ENCODE measurements at places on chromosomes 12 and 14.

DNA sequence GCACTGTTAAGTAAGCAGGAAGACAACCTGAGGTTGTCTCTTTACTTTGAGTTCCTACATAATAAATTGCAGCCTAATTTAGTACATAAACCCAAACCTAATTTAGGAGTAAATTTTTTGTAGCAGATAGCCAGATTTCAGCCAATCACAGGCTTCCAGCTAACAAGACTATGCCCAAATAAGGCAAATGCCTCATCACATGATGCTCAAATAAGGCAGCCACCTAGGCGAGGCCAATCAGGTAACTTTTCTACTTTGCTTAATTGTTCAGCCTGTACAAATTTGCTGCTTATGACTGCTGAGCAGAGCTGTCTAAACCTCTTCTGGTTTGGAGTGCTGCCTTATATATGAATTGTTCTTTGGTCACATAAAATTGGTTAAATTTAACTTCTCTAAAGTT lies 1118.7 kb upstream of the TMEM132C start:
- DNase-seq = no peak

DNA sequence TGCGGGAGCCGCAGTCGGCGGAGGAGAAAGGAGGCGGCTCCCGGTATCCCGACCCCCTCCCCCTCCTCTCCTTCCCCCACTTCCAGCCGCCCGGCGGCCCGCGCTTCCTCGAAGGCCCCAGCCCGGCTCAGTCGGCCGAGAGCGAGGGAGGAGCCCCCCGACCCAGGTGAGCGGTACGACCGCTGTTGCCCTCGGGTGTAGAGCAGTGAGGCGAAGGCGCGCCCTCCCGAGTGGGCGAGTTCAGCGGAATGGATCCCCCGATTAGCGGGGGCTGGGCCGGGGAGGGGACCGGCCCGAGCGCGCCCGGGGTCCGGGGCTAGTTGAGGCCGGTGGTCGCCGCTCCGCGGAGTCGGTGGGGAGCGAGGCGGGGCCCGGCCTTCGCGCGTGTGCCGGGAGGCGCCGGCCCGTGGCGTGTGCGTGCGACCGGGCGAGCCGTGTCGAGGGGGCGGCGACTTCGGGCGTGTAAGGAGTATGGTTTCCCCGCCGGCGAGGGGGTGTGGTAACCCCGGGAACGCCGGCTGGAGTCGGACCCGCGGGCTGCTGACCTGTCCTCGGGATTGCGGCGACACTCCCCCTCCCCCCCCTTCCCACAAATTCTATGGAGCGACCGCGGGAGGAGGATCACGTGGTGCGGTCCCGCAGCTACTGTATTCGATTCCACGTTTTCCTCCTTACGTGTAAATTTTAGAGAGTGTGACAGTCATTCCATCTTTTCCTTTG lies 501 bp downstream of the RIMKLB start:
- peak; percentile 72 for DNase-seq

DNA sequence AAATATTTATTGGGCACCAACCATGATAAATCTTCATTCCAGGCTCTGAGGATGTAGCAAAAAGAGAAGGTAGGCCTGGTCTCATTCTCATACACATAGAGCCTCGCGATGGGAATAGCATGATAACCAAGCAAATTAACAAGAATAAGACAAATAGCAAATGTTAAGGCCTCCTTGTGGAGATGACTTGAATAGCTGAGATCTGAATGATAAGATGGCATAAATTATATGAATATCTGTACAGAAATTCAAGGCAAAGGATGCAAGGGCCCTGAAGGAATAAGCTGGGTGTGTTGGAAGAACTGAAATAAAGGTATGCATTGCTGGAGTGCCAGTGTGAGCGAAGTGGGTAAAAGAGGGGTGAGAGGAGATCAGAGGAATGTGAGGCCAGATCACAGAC lies 114.8 kb downstream of the ALX1 start:
- DNase-seq = no peak

DNA sequence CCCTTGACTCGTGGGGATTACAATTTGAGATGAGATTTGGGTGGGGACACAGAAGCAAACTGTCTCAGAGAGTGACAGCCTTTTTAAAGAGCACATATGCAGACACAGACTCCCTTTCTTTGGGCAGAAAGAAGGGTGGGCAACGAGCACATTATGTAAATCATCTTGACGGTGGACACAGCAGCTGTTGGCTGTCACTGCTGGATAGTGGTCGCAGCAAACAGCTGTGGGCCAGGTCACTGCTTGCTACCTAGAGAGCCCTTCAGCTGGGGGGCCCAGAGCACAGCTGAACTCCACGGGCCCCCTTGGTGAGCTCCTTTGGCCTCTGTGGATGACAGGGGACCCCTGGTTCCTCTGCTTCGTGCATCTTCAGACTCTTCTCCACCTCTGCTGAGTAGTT lies 23.1 kb downstream of the PPP2R5C start:
- no peak for DNase-seq

- no peak for DNase-seq
Measured at GRCh38 chr12:53618275-53618674, 7.9 kb downstream of the ATF7 start.

DNA sequence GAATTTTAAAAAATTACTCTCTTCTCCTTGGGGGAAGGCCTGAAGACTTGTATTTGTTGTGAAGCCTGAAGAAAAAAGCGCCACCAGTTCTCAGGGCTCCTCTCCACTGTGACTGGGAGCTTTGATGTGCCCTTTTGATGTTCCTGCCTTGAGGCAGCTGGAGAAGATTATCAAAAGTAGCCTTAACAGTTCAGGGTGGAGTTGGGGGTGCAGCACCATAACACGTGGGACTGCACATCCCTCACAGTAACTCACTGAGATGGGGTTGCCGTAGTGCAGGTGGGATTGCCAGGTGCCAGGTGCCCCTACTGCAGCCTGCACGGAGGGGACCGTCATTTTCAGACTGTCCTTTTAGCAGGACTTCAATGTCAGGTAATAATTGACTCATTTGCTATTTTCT lies 474.1 kb downstream of the ETNK1 start:
- no peak for DNase-seq

GRCh38 chr14:74577948-74578275 lies 34.1 kb downstream of the LTBP2 start:
- no peak for DNase-seq

- no peak for DNase-seq
Measured at GRCh38 chr12:132280406-132280805, 49.0 kb downstream of the GALNT9 start.

DNA sequence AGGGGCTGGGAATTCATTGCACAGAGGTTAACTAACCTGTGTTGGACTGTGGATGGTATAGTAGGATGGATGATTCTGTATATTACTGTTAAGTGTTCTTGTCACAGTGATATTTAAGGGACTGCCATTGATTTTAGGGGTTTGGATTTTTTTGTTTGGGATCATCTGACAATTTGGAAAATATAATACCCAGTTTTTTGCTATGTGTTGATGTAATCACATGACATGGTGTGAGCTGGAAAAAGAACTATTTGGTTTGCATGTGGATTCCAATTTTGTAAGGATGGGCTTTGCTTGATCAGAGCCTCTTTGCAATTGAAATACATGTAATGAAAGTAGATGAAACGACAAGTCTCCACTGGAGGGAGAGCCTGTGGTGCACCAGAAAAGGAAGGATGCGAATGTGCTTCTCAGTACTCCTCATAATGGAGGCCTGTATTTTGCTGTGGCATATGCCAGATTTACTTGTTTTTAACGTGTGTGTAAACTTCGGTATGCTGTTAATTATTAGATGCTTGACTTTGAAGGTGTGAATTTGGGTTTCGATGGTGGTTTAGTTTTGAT lies 2.7 kb downstream of the DYRK2 start:
- DNase-seq = peak; percentile 54

GRCh38 chr12:13106666-13107065 lies 3.2 kb upstream of the GSG1 start:
- DNase-seq = no peak

DNA sequence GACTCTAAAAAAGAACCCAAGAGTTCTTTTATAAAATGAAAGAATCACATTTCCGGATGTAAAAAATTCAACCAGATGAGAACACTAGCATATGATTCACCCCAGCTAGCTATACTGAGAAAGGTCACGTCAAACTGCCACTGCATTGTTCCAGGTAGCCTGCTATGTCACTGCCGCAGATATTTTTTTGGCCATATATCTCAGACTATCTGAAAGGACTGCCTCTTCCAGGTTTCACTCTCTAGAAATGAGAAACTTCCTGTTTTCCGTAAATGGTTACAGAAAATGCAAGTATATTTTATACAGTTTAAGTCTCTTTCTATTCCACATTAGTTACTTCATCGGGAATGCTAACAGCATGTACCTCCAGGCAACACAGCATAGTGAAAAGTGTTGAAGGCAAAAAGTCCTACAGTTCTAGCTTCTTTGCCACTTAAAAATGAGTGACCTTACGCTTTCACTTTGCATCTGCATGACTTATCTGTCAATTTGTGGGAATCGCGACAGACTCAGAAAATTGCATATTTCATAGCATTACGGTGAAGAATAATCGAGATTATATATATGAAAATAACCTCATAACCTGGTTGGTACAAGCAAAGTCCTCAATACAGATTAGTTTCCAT lies 105.2 kb downstream of the MED13L start:
- no peak for DNase-seq

DNA sequence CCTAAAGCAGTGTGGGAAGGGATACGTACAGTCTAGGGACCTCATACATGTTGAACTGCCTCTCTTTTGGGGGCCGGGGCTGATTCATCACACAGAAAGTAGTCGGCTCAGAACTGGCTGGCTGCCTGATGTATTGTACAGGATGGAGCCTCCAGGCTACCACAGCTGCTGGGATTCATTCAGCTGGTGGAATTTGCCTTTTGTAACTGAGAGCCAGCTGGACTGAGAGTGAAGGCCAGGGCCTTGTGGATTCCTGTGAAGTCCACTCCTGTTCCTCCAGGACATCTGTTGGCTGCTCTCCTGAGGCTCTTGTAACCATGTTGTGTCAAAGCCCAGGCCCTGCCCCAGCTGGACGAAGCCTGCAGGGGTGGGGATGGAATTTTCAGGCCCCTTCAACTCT lies 116.3 kb upstream of the PRICKLE1 start:
- DNase-seq = no peak

- peak; percentile 58 for DNase-seq
Measured at GRCh38 chr14:103629503-103630121, 601 bp downstream of the KLC1 start.

DNA sequence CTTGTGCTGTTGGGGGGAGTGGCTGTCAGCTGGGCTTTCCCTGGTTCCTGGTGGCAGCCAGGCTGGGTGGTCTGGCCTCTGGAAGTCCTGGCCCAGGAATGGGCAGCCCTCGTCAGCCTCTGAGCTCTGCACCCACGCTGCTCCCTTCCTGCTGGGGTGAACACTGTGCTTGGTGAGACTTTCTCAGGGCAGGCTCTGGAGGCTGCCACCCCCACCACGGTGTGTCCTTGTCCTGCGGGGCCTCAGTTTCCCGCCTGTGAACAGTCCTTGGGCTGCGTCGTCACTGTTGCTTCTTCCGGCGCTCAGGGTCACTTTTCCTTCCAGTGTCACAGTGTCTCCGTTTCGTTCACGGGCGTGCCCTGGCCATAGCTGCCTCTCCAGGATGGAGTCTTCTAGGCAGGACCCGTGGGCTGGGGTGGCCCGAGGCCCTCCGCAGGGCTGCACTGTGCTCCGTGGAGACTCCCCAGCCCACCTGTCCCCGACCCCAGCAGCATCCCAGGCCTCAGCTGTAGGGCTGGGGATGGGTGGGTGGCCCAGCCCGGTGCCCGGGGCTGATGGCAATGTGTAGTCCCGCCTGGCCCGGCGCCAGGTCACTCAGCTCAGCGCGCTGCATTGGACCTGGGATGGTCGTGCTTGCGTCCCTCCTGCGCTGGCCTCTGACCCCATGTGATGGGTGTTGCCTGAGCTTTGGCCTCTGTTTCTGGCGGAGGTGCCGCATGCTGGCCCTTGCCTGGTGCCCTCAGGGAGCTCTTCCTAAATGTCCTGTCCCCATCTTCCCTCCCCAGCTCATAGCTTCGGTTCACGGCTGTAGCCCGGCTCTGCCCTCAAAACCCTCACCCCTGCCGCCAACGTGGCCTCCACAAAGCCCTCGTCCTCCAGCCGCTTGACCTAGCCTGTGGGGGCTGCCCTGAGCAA lies 6.8 kb downstream of the KIF26A start:
- DNase-seq = no peak

DNA sequence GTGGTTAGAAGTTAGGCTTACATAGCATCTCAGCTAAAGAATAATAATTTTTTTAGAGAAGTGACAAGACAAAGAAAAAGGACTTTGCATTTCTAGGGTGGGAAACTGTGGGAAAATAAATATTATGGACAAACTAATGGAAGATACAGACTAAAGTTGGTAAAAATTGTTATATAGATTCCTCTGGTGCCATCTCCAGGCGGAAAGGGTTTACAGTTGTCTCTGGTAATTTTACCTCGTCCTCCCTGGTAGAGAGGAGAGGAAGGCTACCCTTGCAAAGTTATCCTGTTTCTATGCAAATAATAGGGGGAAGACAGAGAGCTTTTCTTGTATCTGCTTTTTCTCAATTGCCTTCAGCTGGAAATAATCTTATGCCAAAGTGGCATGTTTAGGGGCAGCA lies 5.2 kb downstream of the OR11G2 start:
- DNase-seq = no peak
